ENCODE measurements at places on chromosomes 11 and 22.

DNA sequence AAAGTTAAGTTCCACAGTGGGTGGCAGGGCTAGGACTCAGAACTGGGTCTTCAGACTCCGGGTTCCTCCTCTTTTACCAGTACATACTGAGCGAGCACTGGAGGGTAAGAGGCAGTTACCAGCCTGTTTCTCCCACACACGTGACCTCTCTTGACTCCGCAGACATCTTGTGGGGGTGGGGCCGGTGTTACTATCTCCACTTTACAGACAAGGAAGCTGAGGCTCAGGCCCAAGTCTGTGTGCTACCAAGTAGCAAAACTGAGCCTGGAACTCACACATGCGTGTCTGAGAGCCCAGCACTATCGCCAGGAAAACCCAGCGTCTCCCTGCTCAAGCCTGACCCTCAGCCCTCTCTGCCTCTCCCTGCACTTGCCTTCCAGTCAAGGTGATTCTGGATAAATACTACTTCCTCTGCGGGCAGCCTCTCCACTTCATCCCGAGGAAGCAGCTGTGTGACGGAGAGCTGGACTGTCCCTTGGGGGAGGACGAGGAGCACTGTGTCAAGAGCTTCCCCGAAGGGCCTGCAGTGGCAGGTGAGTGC is 16.0 kb upstream of the SMIM35 start:
- no peak for DNase-seq

DNA sequence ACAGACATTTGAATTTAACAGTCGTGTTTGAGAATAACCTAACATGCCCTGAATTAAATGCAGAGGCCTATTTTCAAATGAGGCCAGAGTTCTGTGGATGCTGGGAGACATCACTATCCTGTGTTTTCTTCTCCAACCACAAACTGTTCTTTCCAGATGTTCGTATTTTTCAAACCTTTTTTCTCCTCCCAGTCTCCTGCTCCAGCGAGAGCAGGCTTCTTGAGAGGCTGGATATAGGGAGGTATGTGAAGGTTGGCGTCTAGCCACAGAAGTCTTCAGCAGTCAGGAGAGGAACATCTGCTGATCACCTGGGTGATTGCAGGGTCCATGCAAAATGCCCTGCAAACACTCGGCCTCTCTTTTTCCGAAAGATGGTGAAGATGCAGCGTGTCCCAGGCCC is 126.3 kb downstream of the C11orf91 start:
- no peak for DNase-seq

- DNase-seq: no peak
Measured at GRCh38 chr11:46044601-46045000, 76.7 kb downstream of the PHF21A start.

- no peak for DNase-seq
Measured at GRCh38 chr11:64931290-64931689, 4.4 kb downstream of the GPHA2 start.

GRCh38 chr11:85762226-85762625 is 48.7 kb downstream of the SYTL2 start:
- DNase-seq: no peak

DNA sequence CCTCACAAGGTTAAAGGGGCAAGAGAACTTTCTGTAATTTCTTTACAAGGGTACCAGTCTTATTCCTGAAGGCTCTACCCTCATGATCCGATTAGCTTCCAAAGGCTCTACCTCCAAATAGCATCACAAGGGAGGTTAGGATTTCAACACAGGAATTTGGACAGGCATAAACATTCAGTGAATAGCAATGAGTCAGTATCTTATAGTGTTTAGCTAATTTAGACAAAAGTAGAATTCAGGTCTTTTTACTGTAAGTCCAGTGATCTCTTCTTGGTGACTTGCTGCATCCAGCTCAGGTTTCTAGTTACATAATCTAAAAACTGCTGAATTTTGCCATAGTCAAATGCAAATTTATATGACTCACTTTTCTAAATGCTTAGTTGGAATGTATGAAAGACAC is 1995.6 kb upstream of the RAG2 start:
- no peak for DNase-seq

- no peak for DNase-seq
Measured at GRCh38 chr11:20248121-20248772, 88.0 kb upstream of the DBX1 start.

DNA sequence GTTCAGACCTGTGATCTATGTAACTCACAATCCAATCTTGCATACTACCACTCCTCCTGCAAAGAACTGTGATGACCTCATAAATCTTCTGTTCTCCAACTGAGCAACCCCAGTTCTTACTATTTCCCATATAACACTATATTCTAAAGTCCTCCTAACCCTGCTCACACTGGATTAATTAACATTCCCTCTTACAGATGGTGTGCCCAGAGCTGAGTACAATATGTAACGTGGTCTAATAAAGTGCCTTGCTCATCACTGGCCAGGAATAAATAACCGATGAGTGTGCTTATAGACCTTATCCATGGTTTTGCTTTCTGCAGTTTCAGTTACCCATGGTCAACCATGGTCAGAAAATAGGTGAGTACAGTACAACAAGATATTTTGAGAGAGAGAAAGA is 28.6 kb downstream of the PRCP start:
- no peak for DNase-seq

GRCh38 chr22:32202539-32203180 is 2.2 kb downstream of the RFPL2 start:
- no peak for DNase-seq

DNA sequence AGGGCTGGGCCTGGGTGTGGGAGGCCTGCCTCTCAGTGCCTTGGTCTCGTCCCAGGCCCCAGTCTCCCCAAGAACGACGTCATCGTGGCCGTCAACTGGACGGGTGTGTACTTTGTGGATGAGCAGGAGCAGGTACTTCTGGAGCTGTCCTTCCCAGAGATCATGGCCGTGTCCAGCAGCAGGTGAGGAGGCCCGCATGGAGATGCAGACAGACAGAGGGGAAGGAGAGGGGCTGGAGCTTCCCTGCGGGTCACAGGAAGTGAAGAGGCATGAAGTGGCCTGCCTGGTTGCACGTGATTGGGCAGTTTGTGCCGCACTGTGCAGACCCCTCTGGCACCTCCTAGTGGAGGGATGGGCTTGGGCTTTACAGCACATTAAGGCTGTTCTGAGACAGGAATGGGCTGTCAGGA is 70.4 kb downstream of the MYO7A start:
- DNase-seq: no peak

DNA sequence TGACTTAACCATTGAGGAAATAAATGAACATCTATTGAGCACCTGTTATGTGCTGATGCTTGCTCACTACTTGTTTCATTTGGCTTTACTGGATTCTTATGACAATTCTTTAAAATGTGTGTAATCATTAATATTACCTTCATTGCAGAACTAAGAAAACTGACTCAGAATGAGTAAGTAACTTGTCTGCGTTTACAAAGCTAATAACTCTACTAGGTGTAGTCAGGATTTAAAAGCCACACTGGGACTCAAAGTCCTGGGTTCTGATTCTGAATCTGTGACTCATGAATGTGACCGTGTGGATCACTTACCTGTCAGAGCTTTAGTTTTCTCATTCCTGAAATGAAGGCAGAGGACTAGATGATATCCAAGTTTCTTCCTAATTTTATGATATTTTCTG is 23.4 kb upstream of the KIRREL3 start:
- no peak for DNase-seq

GRCh38 chr11:102837156-102837555 is 6.3 kb downstream of the MMP3 start:
- DNase-seq: no peak

- no peak for DNase-seq
Measured at GRCh38 chr22:23500508-23501260, 79.4 kb downstream of the IGLL1 start.

- no peak for DNase-seq
Measured at GRCh38 chr22:21937821-21938070, 14.9 kb downstream of the PPM1F start.

GRCh38 chr11:28666632-28667031 is 558.4 kb downstream of the METTL15 start:
- DNase-seq: no peak

- no peak for DNase-seq
Measured at GRCh38 chr22:35384527-35384926, 3.6 kb downstream of the HMOX1 start.

Data from cortex of kidney (tissue), 1 donor.